ENCODE measurements at places on chromosomes 11 and 22. TPM values are rescaled to one million over a fixed set of nuclear protein-coding genes. Genes with fewer than 3 reads are reported as not detected.

DNA sequence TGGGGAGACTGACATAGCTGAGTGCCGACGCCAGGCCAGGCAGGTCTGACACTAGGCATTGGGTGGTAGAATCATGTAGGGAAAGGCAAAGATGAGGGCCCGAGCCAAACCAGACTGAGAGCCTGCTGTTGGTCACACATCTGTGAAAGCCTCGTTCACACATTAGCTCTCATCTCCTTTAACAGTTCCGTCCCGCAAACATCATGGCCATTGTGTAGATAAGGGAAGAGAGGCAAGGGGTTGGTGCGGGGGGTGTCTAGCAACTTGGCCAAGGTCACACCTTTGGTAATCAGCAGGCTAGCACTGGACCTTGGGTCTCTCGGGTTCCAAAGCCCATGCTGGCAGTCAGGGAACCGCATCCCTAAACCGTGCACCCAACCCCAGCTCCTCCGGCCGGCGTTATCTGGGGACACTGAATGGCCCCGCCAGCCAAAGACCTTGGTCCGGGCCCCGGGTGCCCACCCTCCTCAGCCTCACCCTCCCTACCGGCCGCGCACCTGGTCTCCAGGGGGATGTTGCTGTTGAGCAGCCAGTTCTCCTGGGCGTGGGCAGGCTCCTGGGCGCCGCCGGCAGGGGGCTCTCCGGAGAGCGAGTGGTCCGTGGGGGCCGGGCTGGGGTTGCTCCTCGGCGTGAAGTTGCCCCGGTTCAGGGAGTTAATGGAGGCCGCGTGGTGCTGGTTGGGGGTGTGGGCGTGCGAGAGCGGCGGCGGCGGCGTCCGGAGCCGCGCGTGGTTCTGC is 328.3 kb upstream of the NARS2 start:
- no peak for DNase-seq

- DNase-seq, result no peak
Measured at GRCh38 chr11:115720602-115721245, 216.5 kb upstream of the CADM1 start.

DNA sequence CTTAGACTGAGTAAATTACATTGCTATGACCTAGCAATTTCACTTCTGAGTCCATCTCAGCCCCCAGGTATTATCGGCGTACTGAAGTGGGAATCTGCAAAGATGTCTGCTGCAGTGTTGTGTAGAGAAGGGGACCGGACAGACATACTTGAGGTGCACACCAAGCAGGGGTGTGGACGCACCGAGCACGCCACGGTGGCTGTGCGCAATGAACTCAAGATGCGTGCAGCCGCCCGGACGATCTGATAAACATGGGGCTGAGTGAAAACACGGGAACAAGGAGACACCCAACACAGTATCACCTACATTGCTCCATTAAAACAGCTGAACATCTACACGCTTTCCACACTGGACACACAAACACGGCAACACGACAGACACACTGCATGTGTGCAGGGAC is 454.3 kb downstream of the OPCML start:
- no peak for DNase-seq

DNA sequence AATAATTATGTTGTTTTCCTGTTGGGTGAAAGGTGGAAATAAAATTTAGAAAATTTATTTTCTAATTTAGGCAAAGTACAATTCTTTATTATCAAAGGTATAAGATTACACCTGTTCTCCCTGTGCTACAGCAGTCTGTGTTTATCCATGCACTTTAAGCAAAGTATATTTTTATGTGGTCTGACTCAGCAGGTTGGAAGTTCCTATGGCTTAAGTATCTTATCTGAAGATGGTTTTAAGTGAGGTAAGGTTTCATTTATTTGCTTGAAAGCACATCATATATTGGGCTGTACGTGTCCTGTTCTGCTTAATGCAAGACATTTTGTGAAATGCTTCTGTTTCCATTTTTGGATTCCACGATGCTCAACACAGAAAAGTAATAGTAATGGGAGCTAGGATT is 14.6 kb downstream of the PPME1 start:
- DNase-seq, result peak; percentile 31

DNA sequence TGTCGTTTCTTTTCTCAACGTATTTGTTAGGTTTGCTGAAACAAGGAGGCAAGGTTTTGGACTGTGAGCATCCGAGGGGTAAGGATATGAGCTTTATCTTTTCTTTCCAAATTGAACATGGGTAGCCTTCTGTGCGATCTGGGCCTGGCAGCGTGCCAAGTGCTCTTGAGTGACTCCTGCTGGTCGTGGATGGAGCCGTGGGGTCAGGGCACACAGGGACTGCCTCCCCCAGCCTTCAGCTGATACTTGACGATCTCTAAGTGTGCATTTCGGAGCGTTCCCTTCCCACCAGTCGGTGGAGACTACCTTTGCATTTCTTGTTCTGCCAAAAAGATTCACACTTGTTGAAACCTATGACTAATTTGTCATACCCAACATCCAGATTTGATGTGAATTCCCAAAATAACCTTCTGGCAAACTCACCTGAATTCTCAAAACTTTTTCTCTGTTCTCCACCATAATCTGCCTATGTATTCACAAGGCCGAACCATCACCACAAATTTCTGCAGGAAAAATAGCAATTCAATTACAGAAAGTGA is 40.1 kb upstream of the CLMP start:
- DNase-seq, result no peak

- DNase-seq, result peak; percentile 50
Measured at GRCh38 chr11:12272821-12273617, 104.4 kb upstream of the PARVA start.

SLC5A1 gene
- total RNA-seq, result 0.26 TPM
